ENCODE measurements at places on chromosomes 7 and 10. TPM values are rescaled to one million over a fixed set of nuclear protein-coding genes. Genes with fewer than 3 reads are reported as not detected.
A peak's percentile ranks its signal among the peaks of the same experiment; 100 is the strongest.

The ARMH3 gene
- 38.1 TPM for polyA plus RNA-seq

The PHKG1 gene
- polyA plus RNA-seq: 24.5 TPM

DNA sequence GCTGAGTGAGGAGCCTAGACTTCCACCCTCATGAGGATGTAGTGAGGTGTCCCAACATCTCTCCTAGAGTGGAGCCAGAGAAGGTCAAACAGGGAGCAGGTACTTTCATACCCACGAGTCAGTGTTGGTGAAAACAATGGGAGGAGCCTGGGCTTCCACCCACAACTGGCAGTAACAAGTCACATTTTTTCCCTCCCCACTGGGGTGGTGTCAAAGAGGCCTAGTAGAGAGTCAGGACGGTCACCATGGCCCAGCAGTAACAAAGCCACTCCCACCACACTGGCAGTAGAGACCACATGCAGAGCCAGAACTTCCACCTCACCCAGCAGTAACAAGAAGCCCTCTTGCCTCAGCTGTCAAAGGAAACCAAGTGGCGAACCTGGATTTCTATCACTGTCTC, 280.2 kb upstream of the IMMP2L start:
- no peak for DNase-seq

- DNase-seq: no peak
Measured at GRCh38 chr7:94940241-94940640, 32.8 kb downstream of the PPP1R9A start.

DNA sequence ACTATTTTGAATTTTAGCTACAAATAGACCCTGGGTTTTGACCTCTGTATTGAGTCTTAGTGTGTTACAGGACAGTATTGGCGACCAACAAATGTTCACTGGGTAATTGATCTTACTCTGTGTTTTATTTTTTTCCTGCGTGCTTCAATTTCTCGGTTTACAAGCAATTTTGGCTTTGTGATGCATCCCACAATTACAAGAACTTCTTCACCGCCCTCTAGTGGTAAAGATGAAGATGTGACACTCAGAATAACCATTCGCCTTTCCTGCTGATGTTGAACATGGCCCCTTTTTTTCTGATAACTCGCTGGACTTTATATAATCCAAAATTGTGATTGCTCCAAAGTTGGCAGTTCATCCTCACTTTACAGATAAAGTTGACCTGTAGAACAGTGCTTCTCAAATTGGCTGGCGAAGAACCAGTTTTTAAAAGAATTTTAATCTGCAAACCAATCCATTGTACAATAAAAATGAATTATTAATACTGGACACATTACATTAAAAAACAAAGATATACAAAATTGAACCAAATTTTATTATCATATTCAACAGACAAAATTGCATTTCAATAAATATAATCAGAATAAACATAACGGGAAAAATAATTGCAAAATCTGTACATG, 20.2 kb upstream of the SMC3 start:
- no peak for DNase-seq

- DNase-seq: no peak
Measured at GRCh38 chr10:86601956-86602602, 52.3 kb upstream of the OPN4 start.

- peak; percentile 27 for DNase-seq
Measured at GRCh38 chr7:155576900-155577508, 30.6 kb upstream of the CNPY1 start.

- no peak for DNase-seq
Measured at GRCh38 chr10:98193037-98193436, 58.6 kb downstream of the R3HCC1L start.

DNA sequence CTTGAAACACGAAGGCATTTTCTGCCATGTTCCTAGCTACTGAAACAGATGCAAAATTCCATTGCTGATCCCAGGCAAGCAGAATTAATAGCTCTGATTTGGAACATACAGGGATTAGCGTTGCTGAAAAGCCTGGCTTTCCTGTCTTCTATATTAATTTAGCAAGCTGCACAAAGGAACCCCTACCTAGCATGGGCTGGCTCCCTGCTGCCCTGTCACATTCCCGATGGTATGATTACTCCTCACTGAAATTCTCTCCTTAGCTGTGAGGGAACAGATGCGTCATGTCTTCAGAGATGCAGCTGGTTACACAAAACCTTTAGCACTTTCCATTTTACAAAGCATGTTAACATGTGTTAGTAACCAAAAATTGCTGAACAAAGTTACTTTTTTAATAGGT, 878.9 kb downstream of the TYW1 start:
- no peak for DNase-seq

DNA sequence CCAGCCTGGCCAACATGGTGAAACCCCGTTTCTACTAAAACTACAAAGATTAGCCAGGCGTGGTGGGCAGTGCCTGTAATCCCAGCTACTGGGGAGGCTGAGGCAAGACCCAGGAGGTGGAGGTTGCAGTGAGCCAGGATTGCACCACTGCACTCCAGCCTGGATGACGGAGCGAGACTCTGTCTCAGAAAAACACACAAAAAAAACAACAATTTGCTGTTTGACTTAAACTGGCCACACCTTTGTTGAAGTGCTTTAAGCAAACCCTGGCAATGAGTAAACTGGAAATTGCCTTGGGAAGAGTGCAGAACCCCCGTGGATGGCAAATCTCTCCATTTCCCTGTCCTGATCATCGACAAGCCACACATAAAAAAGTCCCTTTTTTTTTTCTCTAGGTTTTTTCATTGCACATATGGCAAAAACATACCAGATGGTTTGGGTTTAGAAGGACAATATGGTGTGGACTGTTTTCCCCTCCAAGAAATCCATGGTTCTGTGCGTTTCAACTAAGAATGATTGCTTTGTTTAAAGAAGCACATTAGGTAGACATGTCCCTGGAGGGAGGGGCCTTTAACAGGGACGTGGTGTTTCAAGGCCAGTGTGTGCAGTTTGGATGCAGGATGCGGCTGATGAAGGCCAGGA, 76.9 kb downstream of the NRP1 start:
- DNase-seq: no peak

GRCh38 chr10:99520040-99520846, 12.5 kb upstream of the NKX2-3 start:
- no peak for DNase-seq
